NCI-H510A treated with DMSO at 0.1 percent for 48 hours (cell line): ENCODE measurements at places on chromosomes 6 and 20.

DNA sequence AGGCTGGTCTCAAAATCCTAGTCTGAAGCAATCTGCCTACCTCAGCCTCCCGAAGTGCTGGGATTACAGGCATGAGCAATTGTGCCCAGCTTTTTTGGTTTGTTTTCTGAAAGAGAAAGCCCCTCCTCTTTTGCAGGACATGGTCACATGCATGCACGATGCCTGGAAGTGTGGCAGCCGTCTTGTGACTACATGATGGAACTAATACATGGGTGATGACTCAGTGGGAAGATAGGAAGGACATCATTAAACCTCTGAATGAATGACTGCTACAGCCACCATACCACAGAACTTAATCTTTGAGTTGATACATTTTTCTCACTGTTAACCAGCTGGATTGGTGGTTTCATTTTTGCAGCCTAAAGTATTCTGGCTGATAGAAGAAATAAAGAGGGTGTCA lies 13.4 kb upstream of the CTNNBL1 start:
- DNase-seq, result no peak

DNA sequence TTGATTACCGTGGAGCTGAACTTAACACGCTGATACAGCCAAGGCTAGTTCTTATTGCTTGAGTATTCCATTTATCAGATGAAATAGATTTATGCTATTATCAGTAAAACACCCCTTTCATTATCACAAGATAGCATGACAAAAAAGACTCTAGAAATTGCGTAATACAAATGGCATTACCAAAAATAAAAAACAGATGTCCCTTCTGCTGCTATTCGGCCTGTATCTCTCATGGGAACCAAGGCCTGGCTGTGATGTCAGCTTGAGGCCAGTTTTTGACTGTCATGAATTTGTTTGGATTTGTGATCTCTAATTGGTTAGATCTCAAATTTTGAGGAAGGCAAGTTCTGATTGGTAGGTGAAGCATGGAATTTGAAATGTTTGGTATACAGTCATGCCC lies 25.2 kb downstream of the MEI4 start:
- DNase-seq, result no peak

GRCh38 chr6:122869437-122870024 lies 80.5 kb downstream of the SMPDL3A start:
- peak; percentile 42 for DNase-seq

GRCh38 chr20:3407040-3407770 lies at the start of gene DNAAF9:
Gene DNAAF9, minus strand, starts transcription at chr20:3407669. Its CDS starts 112 bp downstream, at chr20:3407557.
- DNase-seq, result peak; percentile 73

DNA sequence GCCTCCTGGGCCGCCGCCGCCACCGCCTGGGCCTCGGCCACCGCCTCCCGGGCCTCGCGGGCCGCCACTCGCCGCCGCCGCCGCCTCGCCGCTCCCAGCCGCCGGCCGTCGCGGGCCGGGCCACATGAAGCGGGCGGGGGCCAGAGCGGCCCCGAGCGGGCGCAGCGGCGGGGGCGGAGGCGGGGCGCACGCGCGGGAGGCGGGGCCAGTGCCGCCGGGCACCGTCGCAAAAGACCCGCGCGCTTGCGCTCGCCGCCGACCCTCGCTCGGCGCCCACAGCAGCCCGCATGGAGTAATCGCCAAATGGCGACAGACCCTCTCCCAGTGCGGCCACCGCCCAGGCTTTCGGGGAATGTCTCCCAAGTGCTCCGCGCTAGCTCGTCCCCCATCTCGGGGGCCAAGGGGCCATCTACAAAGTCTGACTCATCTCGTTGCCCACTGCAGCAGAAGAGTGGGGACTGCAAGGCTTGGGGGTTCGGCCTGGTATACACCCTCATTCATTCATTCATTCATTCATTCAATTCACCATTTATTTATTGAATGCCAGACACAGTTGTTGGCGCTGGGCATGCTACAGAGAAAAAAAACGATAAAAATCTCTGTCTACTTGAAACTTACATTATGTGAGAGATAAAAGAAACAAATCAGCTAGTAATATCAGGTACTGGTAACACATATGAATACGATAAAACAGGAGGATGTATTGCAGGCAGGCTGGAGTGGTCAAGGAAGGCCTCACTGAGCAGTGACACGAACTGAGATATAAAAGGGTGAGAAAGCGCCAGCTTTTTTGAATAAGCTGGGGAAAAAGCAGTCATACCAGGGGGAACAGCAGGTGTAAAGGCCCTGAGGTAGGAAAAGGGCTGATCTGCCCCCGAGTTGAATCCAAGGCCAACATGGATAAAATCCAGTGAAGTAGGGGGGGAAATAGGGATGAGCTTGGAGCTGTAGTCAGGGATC lies at the start of gene B4GALT5:
Gene B4GALT5, minus strand, starts transcription at position 126 of the 960 bp plus-strand sequence. CDS start 188 bp downstream, outside the sequence.
- peak; percentile 81 for DNase-seq

GRCh38 chr6:69624944-69625343 lies 171.9 kb downstream of the LMBRD1 start:
- no peak for DNase-seq

- DNase-seq, result no peak
These were observed 34.5 kb downstream of the ARFGEF2 start for GRCh38 chr20:48956052-48956451.

GRCh38 chr6:99412065-99412464 lies 13.0 kb downstream of the PNISR start:
- no peak for DNase-seq
